ENCODE measurements at places on chromosomes 5 and 9.

GRCh38 chr5:14236757-14237156 is 93.6 kb downstream of the TRIO start:
- no peak for DNase-seq

GRCh38 chr5:132895719-132896305 is 22.3 kb downstream of the LEAP2 start:
- no peak for DNase-seq

DNA sequence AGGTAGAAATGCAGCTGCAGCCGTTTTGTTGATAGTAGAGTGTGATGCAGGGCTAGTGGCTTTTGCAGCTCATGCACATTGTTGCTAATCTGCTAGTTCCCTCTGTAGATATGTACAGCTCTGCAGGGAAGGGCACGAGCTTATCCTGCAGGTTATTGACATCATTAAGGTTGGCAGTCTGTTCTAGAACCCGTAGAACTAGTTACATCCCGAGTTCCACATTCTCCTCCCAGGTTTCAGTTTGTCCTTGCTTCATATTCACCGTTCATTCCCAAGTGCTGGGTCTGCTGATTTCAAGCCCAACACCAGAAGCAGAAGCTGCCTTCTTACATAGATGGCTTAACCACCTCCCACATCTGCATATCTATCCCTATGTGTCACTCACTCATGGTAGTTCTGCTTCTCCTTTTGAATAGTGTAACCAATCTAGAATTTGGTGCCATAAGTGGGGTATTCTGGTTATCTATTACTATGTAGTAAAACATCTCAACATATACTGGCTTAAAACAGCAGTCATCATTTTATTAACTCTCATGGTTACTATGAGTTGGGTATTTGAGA is 38.1 kb downstream of the CRHBP start:
- DNase-seq: no peak

DNA sequence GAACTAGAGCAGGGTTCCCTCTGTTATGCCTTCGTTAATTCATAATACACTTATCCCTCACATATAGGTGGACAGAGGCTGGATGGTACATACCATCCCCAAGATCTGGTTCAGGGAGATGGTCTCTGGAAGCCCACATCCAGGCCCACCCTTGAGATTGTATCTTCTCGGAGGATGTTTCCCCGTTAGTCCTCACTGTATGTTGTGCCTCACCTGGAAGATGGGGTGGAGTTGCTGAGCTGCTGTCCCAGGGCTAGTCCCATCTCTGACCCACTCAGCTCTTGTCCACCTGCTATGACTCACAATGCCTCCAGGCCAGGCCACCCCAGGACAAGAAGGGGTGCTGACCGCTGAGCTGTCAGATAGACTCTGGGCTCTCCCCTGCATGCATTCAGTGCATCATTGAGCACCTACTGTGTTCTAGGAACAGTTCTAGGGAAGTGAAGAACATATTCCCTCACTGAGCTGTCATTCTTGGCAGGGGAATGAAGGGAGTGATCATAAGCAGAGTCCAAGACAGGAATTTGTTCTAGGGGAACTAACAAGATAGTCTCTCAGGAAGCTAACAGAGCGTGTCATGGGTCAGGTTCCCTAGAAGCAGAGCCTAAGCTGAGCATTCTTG is at the start of gene CBY3:
Gene CBY3 (minus strand): TSS at position 255 of the 622 bp plus-strand sequence. CDS start 116 bp downstream, at position 139.
- no peak for DNase-seq

All from bronchial epithelial cell (primary cell).